CD4-positive, alpha-beta memory T cell (primary cell): ENCODE measurements at places on chromosomes 2 and 18.

DNA sequence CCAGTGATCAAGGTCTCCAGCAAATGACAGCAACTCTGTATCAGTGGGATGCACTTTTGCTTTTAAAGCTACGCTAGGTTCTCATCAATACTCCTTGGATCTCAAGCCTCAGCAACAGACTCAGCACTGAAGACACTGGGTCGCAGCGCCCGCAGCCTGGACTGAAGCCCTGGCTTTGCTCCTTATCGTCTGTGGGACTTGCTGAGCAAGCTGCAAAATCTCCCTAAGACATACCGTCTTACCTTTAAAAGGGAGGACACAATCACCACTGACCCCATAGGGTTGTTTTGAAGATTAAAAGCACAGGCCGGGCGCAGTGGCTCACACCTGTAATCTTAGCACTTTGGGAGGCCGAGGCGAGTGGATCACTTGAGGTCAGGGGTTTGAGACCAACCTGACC is 8.1 kb downstream of the CYB5A start:
- no peak for DNase-seq

GRCh38 chr2:19574778-19575260 is 216.4 kb upstream of the OSR1 start:
- DNase-seq, result no peak

DNA sequence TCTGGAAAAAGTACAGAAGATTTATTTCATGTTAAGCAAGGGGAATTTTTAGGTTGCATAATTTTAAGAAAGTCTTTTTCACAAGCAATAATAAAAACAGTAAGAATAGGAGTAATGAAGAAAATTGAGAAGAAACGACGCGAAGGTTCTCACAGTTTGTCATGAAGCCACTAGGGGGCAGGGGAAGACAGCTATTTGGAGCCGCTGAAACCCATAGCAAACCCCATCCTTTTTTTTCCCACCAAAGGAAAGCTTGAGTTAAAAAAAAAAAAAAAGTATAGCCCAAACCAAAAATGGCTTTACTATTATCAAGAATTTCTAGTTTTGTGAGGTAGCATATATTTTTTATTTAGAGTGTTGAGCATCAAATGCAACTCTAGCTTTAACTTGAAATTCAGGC is 300.9 kb downstream of the PHLPP1 start:
- peak; percentile 53 for DNase-seq

- DNase-seq, result no peak
These were observed 560 bp upstream of the SKA1 start for GRCh38 chr18:50374220-50374752.

- DNase-seq, result no peak
These were observed 43.9 kb downstream of the WDR75 start for GRCh38 chr2:189485146-189485545.

DNA sequence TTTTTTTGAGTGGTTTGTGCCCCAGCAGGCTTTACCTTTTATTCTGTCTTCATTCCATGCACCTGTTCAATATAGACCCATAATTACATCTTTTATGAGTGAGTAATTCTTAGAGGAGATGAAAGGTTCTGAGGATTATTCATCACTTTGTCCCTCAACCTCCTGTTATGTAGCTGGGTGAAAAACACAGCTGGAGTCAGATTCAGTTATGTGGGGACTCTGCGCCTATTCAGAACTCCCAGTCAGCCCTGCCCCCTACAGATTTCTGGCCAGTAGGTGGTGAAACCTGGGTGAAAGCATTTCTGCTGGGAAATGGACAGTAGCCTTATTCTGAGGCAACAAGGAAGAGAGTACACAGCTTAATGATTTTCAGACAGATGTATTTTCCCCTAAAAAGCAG is 107.8 kb downstream of the MGAT5 start:
- DNase-seq, result no peak

GRCh38 chr2:197011801-197012641 is 85.5 kb upstream of the PGAP1 start:
- peak; percentile 28 for DNase-seq

GRCh38 chr2:152743002-152743401 is 24.6 kb downstream of the ARL6IP6 start:
- DNase-seq, result no peak

- no peak for DNase-seq
These were observed 18.8 kb downstream of the ATP6V1C2 start for GRCh38 chr2:10740226-10740625.

- no peak for DNase-seq
These were observed 39.7 kb upstream of the EPAS1 start for GRCh38 chr2:46257476-46257875.

DNA sequence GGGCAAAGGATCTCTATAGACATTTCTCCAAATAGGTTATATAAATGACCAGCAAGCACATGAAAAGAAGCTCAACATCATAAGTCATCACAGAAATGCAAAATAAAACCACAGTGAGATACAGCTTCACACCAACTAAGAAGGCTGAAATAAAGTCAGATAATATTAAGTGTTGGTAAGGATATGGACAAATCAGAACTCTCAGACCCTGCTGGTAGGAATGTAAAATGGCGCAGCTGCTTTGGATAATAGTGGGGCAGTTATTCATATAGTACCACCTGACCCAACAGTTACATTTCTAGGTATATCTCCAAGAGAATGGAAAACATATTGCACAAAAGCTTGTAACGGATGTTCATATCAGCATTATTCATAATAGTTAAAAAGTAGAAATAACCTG is 14.0 kb downstream of the EPB41L5 start:
- DNase-seq, result no peak

- no peak for DNase-seq
These were observed 39.4 kb upstream of the GPAT2 start for GRCh38 chr2:96074156-96074555.

- DNase-seq, result no peak
These were observed 16.3 kb upstream of the RAB10 start for GRCh38 chr2:26017464-26018183.

- DNase-seq, result no peak
These were observed 185.0 kb upstream of the PID1 start for GRCh38 chr2:229456091-229456490.

DNA sequence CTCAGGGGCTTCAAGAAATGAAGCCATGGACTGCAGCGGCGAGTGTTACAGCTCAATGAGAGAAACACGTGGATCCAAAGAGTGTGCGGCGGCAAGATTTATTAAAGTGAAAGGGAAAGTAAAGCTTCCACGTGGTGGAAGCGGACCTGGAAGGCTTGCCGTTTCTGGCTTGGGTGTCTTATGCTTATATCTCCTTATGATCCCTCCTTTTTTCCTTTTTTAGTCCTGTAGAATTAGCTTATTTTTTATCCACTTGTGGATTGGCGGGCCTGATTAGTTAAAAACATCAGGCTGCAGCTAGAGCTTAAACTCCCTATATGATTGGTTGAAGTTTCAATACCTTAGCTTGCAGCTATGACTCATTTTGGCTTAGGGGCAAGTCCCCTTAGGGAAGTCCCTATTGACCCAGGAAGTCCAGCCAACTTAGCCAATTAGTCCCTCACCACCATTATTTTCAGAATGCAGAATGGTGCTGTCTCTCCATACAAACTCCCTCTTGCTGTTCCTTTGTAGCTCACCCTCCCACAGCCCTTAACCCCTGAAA is 11.6 kb upstream of the HNMT start:
- peak; percentile 1 for DNase-seq

DNA sequence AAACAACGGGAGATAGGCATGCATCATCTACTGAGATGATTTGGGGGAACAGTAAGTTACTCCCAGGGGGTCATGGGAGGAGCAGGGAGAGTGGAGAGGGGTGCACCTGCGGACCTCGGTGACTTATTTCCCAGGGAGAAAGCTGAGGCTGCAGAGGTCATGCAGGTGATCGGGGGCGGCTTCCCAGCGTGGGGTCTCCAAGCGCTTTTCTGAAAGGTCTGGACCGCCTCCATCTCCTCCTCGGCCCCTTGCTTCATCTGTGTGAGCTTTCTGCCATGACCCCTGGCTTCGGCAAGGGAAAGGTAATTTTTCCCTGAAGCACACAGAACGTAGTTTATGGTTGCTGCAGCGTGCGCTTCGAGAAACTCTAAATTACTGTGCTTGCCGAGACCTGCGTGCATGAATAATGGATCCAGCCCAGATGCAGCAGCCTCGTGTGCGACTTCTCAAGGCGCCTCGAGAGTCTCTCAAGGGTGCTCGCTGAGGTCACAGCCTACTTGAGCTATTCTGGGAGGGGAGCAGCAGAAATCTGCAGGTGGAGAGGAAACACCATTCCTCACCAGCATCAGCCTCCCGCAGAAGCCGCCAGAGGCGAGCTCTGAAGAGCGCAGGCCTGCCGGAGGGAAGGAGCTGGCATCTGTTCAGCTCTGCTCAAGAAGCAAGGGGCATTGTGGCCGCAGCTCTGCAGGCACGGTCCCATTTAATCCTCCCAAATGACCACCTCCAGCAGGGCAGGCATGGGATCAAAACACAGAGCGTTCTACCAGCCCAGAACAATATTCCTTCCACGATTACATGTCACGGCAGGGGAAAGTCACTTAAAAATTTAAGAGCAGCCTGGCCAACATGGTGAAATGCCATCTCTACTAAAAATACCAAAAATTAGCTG is 308.4 kb upstream of the MYT1L start:
- DNase-seq, result no peak

DNA sequence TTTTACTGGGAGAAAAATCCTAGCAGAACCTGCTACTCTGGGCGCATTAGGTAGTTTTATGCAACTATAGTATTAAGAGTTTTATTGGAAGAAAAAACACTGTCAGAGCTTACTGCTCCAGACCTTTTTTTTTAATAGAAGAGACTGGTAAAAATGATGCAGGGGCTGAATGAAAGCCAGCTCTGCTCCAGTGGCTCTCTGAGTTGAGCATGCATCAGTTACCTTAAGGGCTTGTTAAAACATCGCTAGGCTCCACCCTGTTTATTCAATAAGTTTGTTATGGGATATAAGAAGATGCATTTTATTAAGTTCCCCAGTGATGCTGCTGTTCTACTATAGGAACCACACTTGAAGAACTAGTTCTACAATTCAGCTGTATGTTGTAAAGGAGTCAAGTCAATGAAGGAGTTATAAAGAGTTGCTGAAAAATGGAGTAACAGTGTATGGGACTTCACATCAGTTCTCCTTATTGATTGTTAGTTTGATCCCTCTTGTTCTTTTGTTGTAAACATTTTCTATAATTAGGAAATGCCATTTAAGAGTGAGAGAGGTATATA is 13.2 kb downstream of the SNRPG start:
- DNase-seq, result no peak

DNA sequence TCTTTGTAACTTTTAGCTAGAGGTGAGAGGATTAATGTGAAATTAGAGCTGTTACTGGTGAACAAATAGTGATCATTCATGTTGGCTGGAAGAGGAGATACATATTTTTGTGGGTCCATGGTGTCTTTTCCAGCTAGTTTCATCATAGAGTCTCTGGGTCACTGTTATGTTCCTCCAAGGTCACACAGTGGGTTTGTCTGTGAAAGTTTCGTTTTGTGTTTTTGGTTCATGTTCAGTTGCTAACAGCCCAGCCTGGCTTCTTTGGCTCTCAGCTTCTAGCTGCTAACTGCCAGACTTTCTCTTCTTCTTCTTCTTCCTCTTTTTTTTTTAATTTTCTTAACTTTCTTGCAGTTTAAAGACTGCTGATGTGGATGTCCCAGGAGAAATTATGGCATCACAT is 480.0 kb upstream of the SYT4 start:
- DNase-seq, result no peak

- no peak for DNase-seq
These were observed 266.1 kb downstream of the ZNF385B start for GRCh38 chr2:179595284-179595683.

DNA sequence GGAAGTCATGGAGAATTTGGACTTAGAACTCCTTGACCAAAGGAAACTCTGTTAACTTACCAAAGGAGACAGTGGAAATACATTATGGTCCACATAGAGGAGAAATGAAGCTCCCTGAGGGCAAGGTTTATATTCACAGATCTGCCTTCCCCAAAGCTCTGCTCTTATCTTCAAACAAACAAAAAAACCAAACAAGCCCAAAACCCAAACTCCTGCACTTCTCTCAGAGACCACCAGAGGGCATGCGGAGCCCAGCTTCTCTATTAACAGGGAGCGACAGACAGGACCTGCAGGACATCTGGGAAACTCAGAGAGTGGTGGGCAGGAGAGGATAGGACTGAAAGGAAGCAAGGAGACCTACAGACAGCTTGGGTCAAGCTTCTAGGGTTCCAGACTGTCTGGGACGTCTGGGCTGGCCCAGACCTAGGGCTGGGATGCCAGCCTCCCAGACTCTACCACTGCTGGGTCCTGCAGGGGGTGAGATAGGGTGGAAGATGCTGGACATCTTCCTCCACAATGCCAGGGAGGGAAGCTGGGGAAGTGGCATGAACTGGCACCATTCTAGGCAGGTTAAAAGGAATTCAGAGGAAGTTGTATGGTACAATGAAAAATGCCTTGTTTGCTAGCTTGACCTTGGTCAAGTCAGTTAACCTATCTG is 4.0 kb upstream of the WNT10A start:
- peak; percentile 76 for DNase-seq

DNA sequence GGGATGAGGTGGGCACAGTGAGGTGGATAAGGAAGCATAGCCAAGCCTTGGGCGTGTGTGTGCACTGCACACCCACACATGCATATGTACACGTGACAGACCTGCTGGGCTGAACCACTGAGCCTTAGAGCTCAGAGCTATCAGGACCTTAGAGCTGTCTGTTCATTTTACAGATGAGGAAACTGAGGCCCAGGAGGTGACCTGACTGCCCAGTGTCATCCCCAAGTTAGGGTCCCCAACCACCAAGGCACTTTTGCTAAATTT is 8.2 kb upstream of the SNED1 start:
- no peak for DNase-seq

DNA sequence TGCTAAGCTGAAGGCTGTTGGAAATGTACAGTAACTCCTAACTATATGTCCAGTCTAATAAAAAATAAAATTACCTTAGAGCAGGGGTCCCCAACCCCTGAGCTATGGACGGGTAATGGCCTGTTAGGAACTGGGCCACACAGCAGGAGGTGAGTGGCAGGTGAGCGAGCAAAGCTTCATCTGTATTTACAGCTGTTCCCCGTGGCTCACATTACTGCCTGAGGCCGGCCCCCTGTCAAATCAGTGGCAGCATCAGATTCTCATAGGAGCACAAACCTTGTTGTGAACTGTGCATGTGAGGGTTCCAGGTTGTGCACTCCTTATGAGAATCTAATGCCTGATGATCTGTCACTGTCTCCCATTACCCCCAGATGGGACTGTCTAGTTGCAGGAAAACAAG is 73.1 kb upstream of the CXCR4 start:
- no peak for DNase-seq

GRCh38 chr18:76275727-76276313 is 219.2 kb downstream of the ZNF516 start:
- no peak for DNase-seq
